CMK (cell line): ENCODE measurements at places on chromosomes 2 and 18.

- no peak for DNase-seq
Measured at GRCh38 chr2:179966778-179967394, 40.2 kb downstream of the CWC22 start.

DNA sequence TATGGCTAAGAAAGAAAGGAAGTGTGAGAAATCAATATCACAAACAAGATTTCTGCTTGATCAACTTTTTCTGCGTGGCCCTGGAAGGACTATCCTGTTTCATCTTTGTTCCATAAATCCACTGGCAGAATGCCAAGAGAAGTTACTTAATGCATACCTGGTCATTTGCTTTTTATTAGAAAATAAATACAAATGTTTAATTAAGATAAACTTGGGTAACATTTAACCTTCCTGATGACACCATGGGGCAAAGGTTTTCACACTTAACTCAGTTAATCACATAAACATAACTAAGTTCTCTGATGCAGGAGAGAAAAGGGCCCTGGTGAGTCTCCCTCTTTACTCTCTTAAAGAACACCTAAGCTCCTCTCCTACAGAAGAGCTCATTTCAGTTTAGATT, 203.3 kb downstream of the AFF3 start:
- DNase-seq: no peak

GRCh38 chr2:172950565-172950964, 125.1 kb upstream of the MAP3K20 start:
- DNase-seq: no peak

- no peak for DNase-seq
Measured at GRCh38 chr2:150778828-150779227, 291.4 kb upstream of the RND3 start.

- no peak for DNase-seq
Measured at GRCh38 chr2:151508519-151508918, 98.8 kb downstream of the RIF1 start.

DNA sequence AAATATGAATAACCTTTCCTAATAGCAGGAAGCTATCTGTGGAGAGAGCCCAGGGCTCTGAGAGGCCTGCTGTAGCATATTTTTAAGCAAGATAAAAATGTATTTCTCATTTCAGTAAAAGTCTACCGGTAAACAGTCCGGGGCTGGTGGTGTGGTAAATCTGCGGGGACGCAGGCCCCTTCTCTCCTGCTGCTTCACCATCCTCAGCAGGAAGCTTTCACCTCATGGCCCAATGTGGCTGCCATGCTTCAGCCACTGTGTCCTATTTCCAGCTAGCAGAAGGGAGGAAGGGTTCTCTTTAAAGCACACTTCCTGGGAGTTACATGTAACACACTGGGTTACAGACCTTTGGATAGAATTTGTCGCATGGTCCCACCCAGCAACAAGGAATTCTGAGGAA, 79.5 kb upstream of the ODC1 start:
- no peak for DNase-seq

- no peak for DNase-seq
Measured at GRCh38 chr18:36441426-36442240, 144.1 kb downstream of the FHOD3 start.

- no peak for DNase-seq
Measured at GRCh38 chr2:226334981-226335720, 464.5 kb downstream of the IRS1 start.

DNA sequence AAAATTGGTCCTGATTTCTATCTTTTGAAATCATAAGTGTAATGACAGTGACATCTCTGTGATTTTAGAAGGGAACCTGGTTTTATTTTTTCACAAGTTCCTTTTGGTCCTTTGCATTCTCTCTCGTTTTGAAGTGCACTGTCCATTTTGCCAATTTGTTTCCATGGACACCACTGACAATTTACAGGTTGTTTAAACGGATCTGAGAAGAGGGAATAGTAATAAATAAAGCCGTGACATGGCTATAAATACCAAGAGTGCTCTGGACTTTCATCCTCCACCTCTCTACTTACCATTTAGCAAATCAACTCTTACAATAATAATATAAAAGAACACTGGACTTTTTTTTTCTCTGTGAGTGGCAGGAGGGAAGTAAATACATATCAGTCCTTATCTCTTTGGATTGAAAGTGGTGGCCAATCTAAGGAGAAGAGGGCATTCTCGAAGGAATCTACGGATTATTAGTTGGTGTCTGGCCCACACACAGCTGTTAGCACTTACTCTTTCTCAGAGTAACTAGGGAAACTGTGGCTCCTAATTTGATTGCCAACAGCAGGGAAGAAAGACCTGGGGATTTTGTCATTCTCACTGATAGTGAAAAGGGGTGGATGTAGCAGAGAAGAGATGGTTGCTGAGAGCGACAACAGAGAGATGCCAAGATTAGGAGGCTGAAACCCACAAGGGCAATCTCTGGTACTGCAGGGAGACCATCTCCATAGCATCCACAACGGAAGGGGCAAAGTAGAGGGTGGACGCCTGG, 108.7 kb upstream of the FSHR start:
- DNase-seq: no peak

DNA sequence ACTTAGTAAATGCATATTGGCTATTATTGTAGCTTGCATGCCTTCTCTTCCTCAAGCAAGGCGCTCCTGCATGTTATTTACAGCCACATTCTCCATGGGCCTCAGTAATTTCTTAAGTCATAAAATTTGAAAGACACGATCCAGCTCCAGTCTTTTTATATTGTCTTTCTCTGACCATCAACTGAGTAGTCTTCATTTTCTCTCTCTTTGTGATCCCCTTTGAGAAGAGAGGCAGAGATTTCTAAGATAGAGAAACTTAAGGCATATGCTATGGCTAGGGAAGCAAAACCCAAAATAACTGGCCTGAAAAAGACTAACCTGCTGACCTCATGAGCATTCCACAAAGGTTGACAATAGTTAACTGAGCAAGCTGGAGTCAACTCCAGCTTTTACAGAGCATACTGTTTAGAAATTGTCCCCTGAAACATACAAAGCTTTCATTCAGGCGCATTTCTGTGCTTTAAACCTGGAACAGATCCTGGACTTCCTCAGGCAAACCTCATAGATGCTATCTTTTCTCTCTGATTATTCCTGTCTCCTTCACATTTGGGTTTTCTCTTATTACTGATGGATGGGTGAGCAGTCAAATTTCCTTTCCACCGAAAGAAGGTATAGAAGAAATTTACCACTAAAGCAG, 4.6 kb downstream of the DPP4 start:
- no peak for DNase-seq

GRCh38 chr18:35463827-35464226, 33.9 kb downstream of the INO80C start:
- DNase-seq: no peak

GRCh38 chr2:84643991-84644390, 127.7 kb downstream of the DNAH6 start:
- DNase-seq: no peak

DNA sequence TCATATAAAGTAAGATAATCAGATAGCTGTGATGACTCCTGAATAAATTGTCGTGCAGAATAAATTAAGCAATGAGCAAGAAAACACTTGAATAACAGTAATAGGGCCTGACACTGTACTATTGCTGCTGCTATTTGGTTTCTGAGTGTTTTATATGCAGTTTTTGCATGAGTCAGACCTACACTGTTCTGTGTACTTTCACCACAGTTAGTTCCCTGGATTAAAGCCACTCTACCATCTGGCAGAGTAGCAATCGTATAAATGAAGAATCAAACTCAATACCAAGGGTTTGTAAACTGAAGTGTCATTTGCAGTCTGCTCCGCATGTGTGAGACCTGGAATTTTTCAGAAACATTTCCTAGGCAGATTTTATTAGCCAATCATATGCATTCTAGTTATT, 398.6 kb upstream of the CDH7 start:
- no peak for DNase-seq

GRCh38 chr18:49827996-49828395, 14.7 kb upstream of the ACAA2 start:
- no peak for DNase-seq

DNA sequence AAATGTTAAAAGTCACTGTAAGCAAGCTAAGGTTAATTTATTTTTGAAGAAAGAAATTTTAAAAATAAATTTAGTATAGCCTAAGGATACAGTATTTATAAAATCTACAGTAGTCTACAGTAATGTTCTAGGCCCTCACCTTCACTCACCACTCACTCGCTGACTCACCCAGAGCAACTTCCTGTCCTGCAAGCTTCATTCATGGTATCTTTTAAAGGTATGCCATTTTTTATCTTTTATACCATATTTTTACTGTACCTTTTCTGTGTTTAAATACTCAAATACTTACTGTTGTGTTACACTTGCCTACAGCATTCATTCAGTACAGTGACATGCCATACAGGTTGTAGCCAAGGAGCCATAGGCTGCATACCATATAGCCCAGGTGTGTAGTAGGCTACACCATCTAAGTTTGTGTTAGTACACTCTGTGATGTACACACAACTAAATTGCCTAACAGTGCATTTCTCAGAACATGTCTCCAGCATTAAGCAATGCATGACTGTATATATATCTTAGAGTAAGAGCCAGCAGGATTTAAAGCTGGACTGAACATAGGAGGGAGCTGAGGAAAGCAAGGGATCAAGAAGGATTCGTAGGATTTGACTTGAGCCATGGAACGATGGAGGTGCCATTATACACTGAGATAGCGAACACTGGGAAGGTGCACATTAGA, 83.1 kb upstream of the KLF7 start:
- no peak for DNase-seq

GRCh38 chr2:44972771-44973535, 31.5 kb downstream of the SIX3 start:
- DNase-seq: no peak

DNA sequence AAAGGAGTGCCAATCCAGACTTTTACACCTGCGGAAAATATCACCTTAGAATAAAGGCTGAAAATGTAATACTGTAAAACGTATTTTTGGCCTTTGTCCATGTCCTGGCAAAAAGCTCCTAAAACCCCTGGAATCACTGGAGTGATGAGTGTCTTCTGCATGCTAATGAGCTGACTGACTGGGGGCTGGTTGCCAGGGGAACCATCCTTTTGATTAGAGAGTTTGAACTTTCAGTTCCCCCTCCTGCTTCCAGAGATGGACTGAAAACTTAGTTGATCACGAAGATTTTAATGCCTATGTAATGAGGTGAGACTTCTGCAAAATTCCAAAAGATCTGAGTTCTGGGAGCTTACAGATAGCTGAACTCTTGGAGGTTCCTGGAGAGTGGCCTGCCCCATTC, 20.5 kb downstream of the PUM2 start:
- no peak for DNase-seq

GRCh38 chr2:197209742-197210408, 100.7 kb downstream of the ANKRD44 start:
- no peak for DNase-seq

- DNase-seq: no peak
Measured at GRCh38 chr2:47359375-47359868, 43.5 kb upstream of the MSH2 start.

- DNase-seq: no peak
Measured at GRCh38 chr18:67219821-67220220, 296.7 kb downstream of the DSEL start.

DNA sequence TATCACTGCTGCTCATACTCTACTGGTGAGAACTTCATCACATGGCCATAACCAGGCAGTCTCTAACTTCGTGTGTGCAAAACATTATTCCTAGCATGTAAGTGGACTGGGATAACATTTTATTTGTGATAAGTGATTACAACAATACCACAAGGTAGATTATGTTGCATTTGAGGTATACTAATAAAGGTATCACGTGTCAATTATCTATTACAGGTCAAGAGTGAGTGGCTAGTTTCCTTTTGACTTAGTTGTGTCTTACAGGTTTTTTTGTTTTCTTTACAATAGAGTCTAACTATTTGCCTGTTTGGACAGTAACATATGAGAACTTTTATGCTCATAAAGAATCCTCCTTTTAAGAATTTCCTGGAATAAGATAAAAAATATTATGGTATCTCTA, 67.2 kb upstream of the DSC1 start:
- no peak for DNase-seq

GRCh38 chr2:127655209-127656073, 9.5 kb downstream of the GPR17 start:
- no peak for DNase-seq

- no peak for DNase-seq
Measured at GRCh38 chr2:66929632-66930338, 467.3 kb upstream of the ETAA1 start.

GRCh38 chr2:36556842-36557241, 41.1 kb downstream of the FEZ2 start:
- no peak for DNase-seq

DNA sequence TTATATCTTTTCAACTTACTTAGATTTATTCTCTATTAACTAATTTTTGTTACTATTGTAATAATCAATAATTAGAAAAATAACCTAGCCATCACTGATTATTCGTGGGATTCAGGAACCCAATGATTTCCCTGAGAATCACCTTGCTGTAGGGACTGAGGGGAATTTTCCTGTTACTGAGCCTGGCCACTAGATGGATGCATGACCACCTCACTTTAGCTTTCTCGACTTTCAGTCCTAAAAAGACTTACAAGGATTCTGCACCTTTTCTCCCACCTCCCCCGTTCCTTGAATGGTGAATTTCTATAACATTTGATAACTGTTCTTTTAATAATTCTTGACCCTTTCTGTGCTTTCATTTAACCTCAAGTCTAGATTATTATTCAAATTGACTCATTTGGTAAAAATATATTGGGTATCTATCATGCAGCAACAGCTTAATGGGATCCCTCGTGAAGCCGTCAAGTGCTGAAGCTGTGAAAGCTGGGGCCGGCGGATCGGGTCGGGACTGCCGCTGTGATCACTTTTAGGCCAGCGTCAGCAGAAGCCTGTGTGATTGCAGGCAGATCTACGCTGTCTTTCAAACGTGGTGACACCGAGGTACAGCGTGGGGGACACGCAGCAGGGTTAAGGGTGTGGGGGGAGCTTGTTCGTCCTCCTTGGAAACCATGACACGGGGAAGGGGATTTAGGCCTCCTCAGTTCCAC, 38.8 kb upstream of the TMEM18 start:
- DNase-seq: no peak

GRCh38 chr18:75408554-75409506, 18.7 kb downstream of the SMIM21 start:
- DNase-seq: no peak

DNA sequence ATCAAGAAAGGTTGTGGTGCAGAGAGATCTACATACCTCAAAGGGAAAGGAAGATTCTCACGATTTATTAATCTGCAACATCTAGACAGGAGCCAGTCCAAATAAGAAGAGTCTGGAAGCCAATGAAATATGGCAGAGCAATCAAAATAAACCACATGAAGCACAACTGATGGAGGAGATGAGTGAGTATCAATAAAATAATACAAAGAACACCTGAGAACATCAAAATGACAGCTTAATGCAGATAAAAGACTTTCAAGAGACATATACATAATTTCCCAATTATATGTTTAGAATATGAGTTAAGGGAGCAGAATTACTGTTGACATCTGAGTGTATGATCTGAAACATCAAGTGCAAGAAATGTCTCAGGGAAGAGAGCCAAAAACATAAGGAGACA, 12.5 kb upstream of the DOK6 start:
- no peak for DNase-seq

DNA sequence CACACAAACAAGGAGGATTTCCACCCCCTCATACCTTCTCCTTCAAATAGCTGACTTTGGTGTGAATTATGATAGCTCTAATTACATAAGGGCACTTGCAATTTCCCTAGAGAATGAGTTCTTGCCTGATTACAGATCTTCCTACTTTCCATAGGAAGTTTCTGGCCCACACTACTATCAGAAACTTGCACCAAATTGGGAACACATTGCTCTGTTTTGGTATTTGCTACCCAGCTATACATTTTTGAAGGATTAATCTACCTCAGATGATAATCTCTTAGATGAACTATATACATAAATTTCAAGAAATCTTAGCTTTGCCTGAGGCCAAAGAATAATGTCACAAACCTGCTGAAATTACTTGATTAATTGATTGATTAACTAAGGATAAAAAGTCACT, 4.9 kb downstream of the DCC start:
- DNase-seq: no peak
